ENCODE measurements at places on chromosomes 1 and 21. TPM values are rescaled to one million over a fixed set of nuclear protein-coding genes. Genes with fewer than 3 reads are reported as not detected.

- DNase-seq = no peak
Observed at GRCh38 chr1:181405584-181405983, 77.7 kb upstream of the CACNA1E start.

- DNase-seq = peak; percentile 76
Observed at GRCh38 chr1:94922761-94923331, 4.1 kb downstream of the CNN3 start.

GRCh38 chr21:39048574-39048973 is 134.7 kb downstream of the PSMG1 start:
- DNase-seq = peak; percentile 43

- DNase-seq = no peak
Observed at GRCh38 chr1:173430677-173431303, 46.3 kb upstream of the PRDX6 start.

- no peak for DNase-seq
Observed at GRCh38 chr1:205575294-205575885, 56.4 kb downstream of the ELK4 start.

DNA sequence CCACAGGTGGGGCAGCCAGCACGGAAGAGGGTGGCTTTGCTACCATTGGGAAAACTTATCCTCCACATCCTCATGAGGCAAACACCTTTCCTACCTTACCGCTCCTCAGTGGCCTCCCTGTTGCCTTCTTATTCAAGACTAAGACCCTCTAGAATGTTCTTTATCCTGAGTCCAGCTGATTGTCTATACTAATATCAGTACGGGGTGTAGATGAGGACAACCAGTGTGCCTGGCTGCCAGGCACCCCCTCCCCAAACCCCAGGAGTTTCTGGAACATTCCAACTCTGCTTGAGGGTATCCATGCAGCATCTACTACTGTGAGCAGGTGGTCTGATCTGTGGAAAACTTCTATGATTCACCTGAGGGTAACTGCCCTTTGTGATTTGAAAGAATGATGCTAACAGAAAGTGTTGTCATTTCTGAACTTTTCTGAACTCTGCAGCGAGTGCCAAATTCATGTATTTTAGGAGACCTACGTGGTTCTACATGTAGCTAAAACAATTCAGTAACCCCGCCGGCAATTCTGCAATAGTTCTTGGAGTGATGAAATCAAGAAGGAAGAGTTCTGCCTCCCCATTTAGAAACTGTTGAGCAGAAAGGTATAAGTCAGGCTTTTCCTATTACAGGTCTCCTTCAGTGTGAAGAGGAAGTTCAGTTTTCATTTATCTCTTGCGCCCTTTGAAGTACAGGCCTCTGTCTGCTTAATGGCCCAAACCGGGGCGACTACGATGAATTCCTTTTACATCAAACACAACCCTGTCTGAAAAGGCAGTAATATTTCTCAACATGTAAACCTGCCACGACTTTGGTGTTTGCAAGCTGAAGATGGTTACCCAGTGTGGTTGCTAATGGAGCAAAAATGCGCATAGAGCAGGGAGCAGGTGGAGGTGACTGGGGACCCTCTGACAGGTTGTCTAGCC is 80.4 kb downstream of the RUNX1 start:
- DNase-seq = no peak

F13B gene
- polyA plus RNA-seq = not detected
